ENCODE measurements at places on chromosomes 11 and 22. TPM values are rescaled to one million over a fixed set of nuclear protein-coding genes. Genes with fewer than 3 reads are reported as not detected.

ANO1 gene
- 26.6 TPM for total RNA-seq

OR51E1 gene
- total RNA-seq: 0.95 TPM

C11orf42 gene
- total RNA-seq: not detected

FXYD2 gene
- 1.5 TPM for total RNA-seq

LGALS12 gene
- 0.32 TPM for total RNA-seq

SCN3B gene
- total RNA-seq: 2.6 TPM

TEX54 gene
- not detected for total RNA-seq

GRCh38 chr11:104078245-104078644 is 41.8 kb downstream of the DDI1 start:
- no peak for DNase-seq

DNA sequence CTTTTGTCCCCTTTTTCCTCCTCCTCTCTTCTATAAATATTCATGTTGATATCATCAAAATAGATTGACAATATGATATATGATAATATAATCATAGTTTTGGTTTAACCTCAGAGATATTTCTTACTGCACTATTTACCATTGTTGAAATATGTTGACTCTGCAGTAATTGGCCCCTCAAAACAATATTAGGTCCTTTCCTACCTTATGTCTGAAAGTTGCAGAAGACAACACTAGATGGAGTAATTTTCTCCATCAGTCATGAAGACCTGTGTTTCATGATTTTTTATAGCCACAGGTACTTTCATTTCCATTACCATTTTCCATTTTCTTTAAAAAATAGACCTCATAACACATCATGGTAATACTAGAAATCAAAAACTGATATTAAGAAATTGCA is 284.4 kb downstream of the LUZP2 start:
- DNase-seq: no peak

DNA sequence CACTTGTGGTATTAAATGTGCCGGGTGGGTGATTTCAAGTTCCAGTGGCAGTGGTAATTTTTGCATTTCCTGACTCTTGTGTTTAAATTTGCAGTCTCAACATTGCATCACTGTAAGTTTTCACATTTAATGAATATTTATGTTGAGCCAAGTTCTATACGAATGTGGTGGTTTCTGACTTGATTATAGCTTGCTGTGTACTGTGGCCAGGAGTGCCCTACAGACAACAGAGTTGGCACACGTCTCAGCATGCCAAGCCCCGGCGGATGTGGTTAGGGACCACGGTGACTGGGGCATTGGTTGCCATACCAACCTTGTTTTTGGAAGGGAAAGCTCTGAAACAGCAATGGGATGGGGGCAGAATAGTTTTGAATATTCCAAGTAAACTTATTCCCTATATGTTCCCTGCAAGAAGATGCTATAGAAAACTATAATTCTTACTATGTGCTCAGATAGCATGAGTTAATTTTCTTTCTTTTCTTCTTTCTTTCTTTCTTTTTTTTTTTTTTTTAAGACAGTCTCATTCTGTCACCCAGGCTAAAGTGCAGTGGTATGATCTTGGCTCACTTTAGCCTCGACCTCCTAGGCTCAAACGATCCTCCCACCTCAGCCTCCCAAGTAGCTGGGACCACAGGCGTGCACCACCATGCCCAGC is 16.0 kb downstream of the ZNRF3 start:
- no peak for DNase-seq

DNA sequence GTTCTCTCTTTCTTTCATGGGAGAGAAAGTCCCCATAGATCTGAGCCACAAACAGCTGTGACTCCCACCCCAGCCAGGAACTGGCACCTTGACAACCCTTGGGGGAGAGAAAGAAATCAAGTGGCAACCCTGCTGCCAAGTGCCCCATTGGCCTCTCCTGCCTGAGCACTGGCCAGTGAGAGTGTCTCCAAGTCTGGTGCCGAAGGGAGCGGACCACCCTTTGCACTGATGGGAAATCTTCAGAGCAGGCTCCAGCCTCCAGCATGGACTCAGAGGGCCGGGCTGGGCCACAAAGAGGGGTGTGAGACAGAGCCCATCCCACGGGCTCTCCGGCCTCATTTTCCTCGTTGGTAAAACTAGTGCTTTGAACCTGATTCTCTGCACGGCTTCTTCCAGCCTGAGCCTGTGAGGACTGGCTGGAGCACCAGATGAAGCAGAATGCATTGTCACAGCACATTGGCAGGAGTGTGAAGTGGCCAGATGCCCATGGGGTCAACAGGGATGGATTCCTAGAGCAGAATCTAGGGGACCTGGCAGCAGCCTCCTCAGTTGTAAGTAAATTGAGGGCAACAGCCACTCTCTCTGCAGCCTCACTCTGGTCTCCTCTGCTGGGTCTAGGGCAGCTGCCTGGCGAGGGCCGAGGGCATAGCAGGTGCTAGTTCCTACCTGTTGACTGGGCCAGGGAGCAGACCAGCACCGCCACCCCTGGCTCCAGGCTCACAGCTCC is 81.4 kb downstream of the TRIM29 start:
- no peak for DNase-seq

DNA sequence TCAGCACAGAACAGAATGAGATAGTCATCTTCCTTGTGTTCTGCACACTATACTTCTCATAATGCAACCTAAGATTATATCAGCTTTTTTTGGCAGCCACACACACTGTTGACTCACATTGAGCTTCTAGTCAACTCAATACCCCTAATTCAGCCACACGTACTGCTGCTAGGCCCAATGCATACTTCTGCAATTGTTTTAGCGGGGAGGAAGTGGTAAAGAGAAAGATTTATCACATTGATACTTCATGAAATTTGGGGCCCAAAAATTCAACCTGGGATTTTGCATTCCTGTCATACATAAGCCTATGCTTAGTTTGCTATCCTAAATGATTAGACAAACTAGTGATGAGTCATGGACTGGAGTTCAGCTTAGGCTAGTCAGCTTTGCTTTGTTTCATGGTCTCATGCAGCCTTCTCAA is 8.6 kb upstream of the UPB1 start:
- no peak for DNase-seq

DNA sequence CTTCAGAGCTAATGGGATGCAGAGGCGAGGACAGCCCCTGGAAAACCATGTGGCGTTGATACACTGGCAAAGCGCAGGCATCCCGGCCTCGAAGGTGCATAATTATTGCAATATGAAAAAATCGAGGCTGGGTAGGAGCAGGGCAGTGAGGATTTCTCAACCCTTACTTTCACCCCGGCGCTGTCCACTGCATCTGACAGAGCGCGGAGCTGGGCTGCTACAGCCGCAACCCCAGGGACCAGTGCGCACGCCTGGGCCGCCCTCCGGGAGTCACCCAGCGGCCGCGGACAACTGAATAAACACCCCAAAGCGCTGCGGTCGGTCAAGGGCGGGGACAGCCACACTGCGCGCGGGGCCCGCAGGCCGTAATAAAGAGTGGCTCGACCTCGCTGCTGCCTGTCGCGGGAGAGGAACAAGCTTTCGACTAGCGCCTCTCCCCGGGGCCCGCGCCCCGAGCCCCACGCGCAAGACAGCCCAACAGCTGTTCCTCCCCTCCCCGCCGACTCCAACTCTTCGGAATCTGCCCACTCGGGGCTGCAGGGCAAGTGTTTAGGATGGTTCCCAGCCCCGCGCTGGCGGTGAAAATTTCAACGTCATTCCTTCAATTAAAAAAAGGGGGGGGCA is 3.6 kb upstream of the WT1 start:
- DNase-seq: no peak

DNA sequence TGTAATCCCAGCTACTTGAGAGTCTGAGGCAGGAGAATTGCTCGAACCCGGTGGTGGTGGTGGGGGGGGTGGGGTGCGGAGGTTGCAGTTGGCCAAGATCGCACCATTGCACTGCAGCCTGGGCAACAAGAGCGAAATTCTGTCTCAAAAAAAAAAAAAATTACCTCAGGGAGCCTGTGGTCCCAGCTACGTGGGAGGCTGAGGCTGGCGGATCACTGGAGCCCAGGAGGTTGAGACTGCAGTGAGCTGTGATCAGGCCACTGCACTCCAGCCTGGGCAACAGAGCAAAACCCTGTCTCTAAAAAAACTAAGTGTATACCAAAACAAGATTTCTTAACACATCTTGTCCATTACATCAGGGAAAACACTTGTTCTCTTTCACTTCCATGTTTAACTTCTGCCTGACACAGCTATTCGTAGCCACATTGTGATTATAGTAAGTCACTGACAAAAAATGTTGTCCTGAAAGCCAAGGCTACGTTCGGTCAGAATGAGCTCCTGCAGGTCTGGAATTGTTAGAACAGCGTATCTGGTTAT is 1.4 kb downstream of the TMEM80 start:
- DNase-seq: peak; percentile 57

DNA sequence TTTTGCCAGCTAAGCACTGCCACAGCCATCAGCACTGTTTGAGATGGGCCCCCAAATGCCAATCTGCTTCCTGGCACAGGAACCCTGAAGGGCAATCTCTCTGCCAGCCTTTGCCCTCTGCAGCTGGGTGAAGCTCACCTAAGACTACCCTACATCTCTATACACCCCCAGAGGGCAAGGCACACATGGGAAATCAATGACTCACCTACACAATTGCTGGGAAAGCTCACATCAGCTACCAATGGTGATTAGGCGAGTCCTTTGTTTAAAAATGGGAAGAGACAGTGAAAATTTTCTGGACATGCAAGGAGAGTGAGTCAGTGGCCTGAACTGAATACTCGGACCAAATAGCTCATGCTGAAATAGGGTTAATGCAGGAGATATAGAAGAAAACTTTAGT is 12.6 kb upstream of the PRDM11 start:
- no peak for DNase-seq

GRCh38 chr11:122874991-122875390 is 7.6 kb upstream of the JHY start:
- DNase-seq: no peak

DNA sequence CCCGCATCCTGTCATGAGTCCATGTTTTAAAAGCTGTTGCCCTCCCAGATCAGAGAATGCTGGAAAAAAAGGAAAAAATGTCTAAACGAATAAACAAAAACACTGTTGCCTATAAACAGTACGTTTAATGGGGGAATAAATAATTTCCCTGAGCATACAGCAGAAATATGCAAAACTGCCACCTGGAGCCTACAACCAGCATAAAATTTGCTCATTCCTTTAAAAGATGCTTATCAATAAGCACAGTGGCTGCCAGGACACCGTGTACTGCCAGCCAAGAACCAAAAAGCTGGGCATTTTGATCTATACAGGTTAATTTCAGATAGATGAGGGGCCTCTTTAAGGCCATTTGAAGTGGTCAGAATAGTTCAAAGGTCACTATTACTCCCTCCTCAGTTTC is 5.7 kb upstream of the CPT1A start:
- DNase-seq: no peak

DNA sequence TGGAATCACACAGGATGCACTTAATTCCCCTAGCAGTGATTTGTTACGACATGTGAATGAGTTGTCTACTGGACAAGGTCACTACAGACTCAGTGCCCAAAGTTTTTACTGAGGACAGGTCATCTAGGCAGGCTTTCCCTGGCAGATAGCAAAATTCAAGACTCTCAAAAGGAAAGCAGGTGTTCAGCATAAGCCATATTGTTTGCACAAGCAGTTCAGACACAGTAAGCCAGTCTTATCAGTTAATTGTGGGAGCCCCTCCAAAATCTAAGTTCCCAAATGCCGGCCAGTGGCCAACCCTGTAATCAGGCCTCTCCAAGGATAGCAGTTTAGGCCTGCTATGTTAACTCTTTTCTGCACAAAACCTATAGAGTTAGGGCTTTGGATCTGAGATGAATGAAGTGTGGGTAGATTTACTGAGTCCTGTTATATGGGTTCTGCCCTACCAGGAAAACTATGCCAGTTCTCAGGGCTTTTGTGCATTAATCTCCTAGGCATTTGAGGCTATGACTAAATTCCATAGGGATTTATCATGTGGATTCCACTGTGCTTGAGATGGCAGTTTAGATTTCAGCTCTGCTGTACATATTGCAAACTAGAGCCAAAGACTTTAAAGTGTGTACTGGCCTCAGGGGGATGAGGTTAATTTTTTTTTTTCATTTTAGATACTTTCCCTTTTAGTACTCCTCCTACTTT is 4.8 kb upstream of the ARHGEF12 start:
- DNase-seq: no peak

GRCh38 chr11:47111318-47111804 is 65.3 kb downstream of the ARFGAP2 start:
- no peak for DNase-seq

DNA sequence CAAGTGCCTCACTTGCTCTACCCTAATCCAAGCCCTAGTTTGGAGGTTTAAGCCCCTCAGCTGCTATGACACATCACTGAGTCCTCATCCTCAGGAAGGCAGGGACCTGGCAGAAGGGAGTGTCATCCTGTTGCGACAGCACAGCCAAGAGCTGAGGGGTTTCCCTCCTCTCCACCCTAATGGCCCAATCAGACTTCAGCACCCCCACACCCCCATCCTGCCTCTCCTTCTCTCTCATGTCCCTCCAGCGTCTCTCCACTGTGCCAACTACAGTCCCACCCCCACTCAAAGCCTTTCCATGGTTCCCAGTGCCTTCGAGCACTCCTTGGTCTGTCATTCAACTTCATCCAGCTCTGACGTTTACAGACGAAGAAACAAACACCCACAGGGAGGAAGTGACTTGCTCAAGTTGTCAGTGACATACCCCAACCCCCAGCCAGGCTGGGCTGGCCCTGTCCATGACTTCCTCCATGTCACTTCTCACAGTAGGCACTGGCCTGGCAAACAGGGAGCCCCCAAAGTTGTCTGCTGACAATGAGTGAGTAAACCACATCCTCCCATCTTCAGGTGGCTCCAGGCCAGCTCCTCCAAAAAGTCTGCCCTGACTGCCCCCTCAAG is 15.6 kb downstream of the ARAP1 start:
- DNase-seq: no peak
